ENCODE measurements at places on chromosomes 16 and 17.

DNA sequence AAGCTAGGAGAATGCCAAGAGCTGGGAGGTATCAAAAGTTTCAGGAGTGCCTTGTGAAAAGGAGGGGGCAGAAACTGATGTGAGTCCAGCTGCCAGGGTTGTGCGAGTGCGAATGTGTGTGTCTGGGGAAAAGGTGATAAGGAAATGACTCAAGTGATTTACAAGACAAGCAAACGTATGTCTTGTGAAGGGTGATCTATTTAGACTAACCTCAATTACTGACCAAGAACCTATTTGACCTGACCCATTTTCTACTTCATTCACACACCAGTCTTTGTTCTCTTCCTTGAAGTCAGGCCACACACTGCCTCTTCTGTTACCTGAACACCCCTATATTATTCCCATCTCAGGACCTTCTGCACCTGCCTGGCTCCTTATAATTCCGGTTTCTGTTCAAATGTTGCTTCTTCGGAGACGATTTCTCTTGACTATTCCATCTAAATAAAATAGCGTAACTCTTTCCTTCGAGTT, 1.0 kb downstream of the GDE1 start:
- DNase-seq = no peak
- H3K27ac ChIP-seq = peak overlapping the region; percentile 95
- H3K27me3 ChIP-seq = no peaks in the 10 kb centered on the region
- peaks cover 45% of the 10 kb centered on the region for H3K4me1 ChIP-seq
- H3K4me3 ChIP-seq = peak overlapping the region; percentile 92

- no peak overlapping the region for H3K4me3 ChIP-seq
- peaks cover 3% of the 10 kb centered on the region for H3K4me1 ChIP-seq
- H3K27ac ChIP-seq = no peak overlapping the region
- peaks cover 3% of the 10 kb centered on the region for H3K36me3 ChIP-seq
- peaks cover 54% of the 10 kb centered on the region for H3K27me3 ChIP-seq
Measured at GRCh38 chr16:88636488-88637265, 1.7 kb upstream of the IL17C start.

- H3K4me3 ChIP-seq = no peak overlapping the region
- no peaks in the 10 kb centered on the region for H3K4me1 ChIP-seq
- no peak for DNase-seq
- no peak overlapping the region for H3K27ac ChIP-seq
- peaks cover 18% of the 10 kb centered on the region for H3K36me3 ChIP-seq
Measured at GRCh38 chr16:1812732-1813163, 13.9 kb downstream of the HAGH start.

DNA sequence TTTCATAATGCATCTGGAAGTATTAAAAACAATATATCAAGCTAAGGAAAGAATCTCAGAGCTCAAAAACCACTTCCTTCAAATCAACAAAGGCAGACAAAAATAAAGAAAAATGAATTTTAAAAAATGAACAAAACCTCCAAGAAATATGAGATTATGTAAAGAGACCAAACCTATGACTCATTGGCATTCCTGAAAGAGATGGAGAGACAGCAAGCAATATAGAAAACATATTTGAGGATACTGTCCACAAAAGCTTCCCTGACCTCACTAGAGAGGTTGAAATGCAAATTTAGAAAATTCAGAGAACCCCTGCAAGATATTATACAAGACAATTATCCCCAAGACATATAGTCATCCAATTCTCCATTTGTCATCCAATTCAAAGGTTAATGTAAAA, 311.3 kb upstream of the SOX9 start:
- H3K27ac ChIP-seq = no peak overlapping the region
- H3K4me1 ChIP-seq = no peaks in the 10 kb centered on the region
- H3K27me3 ChIP-seq = no peaks in the 10 kb centered on the region
- no peak overlapping the region for H3K4me3 ChIP-seq
- no peaks in the 10 kb centered on the region for H3K36me3 ChIP-seq

DNA sequence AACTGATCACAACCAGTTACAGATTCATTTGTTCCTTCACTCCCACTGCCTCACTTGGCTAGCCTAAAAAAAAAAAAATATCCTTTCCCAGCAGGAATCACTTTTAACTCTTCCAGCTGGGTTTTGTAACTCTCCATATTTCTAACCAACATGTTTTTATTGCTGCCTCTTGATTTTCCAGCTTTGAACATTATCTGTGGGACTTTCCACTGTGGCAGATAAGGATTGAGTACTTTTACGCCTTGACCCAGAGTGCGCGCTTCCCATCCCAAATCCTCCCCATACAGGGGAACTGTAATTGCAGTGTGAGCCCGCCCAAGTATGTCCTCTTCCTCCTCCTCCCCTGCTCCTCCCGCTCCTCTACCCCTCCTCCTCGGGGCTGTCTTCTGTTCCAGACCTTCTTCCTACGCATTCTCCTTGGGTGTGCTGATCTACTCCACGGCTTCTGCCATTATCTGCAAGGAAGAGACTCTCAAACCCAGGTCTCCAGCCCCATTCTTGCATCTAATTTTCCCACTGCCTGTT, 43.4 kb downstream of the CYB5D2 start:
- H3K4me1 ChIP-seq = peaks cover 17% of the 10 kb centered on the region
- H3K4me3 ChIP-seq = no peak overlapping the region
- no peak for DNase-seq
- H3K27ac ChIP-seq = peak overlapping the region; percentile 87

GRCh38 chr16:85902366-85903155, 3.6 kb downstream of the IRF8 start:
- peaks cover 14% of the 10 kb centered on the region for H3K4me1 ChIP-seq
- no peak overlapping the region for H3K27ac ChIP-seq
- peaks cover 16% of the 10 kb centered on the region for H3K36me3 ChIP-seq
- H3K4me3 ChIP-seq = no peak overlapping the region
- H3K27me3 ChIP-seq = peaks cover 35% of the 10 kb centered on the region
- DNase-seq = no peak

DNA sequence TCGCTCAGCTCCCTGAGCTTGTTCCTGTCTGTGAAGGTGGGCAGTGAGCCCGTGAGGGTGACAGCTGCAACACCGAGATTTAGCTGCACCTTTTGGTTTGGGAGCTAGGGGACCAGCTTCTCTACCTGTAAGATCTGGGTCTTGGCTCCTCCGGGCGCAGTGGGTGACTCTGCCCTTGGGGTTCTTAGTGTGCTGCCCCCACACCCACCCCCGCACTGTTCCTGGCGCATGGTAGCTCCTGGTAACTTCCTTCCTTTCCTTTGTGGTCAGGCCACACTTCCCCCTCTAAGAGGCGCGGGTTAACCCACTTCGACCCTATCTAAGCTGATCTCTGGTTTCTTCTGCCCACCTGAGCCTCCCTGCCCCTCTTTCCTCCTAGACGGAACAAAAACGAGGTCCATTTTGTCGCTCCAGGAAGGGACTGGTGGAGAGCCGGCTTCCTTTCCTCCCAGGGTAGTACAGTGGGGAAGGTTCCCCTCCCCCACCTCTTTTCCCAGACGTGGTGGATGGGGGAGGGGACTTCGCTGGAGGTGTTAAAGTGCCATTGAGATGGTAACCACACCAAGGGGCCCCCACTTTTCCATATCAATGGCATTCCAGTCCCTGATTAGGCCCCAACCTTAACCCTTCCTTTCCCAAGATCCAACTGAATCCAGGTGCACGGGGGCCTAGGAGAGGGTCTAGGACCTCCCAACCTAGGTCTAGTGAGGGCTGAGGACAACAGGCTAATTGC, 4.6 kb upstream of the CLDN9 start:
- H3K4me3 ChIP-seq = peak overlapping the region; percentile 10
- peaks cover 61% of the 10 kb centered on the region for H3K4me1 ChIP-seq
- DNase-seq = no peak
- H3K27me3 ChIP-seq = peaks cover 58% of the 10 kb centered on the region
- H3K27ac ChIP-seq = peak overlapping the region; percentile 94

DNA sequence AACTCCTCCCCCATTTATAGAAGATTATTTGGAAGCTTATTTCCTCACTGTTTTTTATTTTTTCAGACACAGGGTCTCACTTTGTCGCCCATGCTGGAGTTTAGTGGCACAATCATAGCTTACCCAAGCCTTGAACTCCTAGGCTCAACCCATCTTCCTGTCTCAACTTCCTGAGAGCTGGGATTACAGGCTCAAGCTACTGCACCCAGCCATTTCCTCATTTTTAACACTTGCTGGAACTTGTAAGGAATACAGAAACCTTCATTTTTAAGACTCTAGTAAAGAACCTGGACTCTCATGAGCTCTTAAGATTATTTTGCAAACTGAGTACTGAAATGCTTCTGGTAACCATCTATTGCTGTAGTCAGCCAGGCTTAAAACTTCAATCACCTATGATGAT, 29.9 kb downstream of the KANSL1 start:
- no peaks in the 10 kb centered on the region for H3K27me3 ChIP-seq
- H3K36me3 ChIP-seq = peaks cover 10% of the 10 kb centered on the region
- no peak for DNase-seq
- peaks cover 52% of the 10 kb centered on the region for H3K4me1 ChIP-seq

DNA sequence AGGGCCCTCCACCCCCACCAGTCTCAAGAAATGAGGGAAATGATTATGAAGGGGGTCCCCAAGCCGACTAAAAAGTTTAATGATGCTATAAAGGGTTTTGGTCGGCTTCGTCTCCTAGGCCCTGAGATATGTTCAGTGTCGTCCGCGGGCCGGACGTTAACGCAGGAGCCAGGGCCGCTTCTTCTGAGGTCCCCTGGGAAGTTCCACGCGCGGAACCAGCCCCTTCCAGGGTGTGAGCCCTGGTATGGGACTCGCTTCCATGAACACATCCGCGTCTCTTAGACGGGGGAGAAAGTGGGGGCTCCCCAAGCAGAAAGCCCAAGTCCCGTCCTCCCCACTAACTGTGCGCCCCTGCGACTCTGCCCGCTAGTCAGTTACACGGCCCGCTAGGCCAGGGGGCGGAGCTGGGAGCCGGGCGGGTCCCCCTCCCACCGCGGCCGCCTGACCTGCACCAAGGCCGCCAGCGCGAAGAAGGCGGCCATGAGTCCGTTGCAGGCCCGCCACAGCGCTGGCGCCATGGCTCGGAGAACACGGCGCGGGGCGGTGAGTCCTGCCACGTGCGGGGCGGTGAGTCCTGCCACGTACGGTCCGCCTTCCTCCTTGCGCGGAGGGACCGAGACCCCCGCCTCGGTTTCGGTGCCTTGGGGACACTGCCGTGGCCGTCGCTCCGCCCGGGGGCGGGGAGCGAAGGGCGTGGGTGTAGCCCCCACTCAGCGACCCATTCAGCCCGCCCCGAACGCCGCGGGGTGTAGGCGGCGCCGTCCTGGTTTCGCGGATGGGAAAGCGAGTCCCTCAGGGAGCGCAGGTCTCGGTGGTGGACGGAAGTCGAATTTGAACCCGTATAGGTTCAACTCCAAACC, at the start of gene TMEM220:
Gene TMEM220 (minus strand): TSS at position 690 of the 860 bp plus-strand sequence. CDS start 172 bp downstream, at position 518.
- H3K4me3 ChIP-seq = peak within 1 kb of the TSS; percentile 90
- H3K4me1 ChIP-seq = peaks cover 10% of the 10 kb centered on the region
- peak within 1 kb of the TSS; percentile 95 for H3K27ac ChIP-seq
- H3K36me3 ChIP-seq = peaks cover 5% of the 10 kb centered on the region

DNA sequence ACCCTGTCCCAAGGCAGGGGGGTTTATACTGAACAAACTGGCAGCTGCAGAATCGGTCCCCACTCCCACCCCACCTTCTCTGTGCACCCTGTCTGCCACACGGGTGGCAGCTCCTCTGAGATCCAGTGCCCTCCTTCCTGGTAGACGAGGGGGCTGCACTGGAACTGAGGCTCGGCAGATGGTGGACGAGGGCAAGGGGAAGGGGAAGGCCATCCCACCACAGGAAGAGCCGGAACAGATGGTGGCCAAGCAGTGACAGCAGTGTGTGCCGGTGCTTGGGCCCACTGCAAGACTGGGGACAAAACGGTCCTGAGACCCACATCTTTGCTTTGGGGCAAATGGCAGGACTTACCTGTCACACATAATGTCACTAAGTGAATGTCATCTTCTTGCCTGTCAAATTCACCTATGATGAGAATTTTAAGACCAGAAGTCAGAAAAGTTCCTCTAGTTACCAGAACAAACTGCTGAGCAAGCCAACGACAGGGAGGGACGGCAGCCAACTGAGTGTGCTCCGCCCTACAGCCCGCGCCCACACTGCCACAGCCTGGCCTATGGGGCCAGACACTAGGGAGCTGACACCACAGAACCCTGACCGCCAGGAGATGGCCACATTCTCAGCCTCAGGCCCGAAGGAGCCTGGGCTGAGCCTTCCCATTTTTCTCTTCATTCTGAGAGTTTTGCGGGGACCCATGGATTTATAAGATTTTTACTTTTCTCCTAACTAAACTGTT, 14.4 kb downstream of the NTAN1 start:
- H3K27me3 ChIP-seq = no peaks in the 10 kb centered on the region
- no peaks in the 10 kb centered on the region for H3K4me1 ChIP-seq
- DNase-seq = no peak
- H3K36me3 ChIP-seq = peaks cover 41% of the 10 kb centered on the region
- peak overlapping the region; percentile 1 for H3K27ac ChIP-seq

GRCh38 chr16:26712876-26713275, 353.9 kb upstream of the C16orf82 start:
- H3K27me3 ChIP-seq = peaks cover 6% of the 10 kb centered on the region
- no peaks in the 10 kb centered on the region for H3K36me3 ChIP-seq
- peak overlapping the region; percentile 50 for H3K27ac ChIP-seq
- no peak overlapping the region for H3K4me3 ChIP-seq
- DNase-seq = no peak

- DNase-seq = no peak
- H3K36me3 ChIP-seq = peaks cover 14% of the 10 kb centered on the region
- H3K27me3 ChIP-seq = no peaks in the 10 kb centered on the region
- H3K4me1 ChIP-seq = no peaks in the 10 kb centered on the region
Measured at GRCh38 chr17:30415491-30415890, 36.8 kb downstream of the CPD start.

DNA sequence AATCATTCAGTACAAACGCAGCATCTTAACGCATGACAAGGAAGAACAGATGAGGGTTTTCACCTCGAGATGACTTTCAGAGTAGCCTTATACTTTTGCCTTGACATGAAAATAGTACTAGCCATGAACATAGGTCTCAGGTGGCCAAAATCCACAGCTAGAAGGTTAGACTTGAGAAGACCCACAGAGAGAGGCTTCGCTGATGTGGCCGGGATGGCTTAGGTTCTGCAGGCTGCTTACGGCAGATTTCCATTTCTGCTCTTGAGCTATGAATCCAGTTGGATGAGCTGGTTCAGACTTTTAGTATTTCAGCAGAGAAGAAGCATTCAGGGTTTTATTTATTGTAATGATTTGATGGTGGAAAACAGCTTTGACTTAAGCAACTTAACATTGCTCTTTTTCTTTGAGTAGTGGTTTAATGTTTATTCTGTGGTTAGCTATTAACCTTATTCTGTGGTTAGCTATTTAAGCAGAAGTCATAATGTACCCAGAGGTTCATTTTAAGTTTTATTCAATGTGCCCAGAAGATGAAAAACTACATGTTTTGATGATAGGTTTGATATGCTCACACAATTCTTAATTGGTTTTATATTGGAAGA, 7.6 kb downstream of the KRT24 start:
- no peak for DNase-seq
- H3K4me1 ChIP-seq = peaks cover 43% of the 10 kb centered on the region
- peak overlapping the region; percentile 32 for H3K27ac ChIP-seq
- H3K36me3 ChIP-seq = no peaks in the 10 kb centered on the region
- H3K27me3 ChIP-seq = peaks cover 2% of the 10 kb centered on the region

DNA sequence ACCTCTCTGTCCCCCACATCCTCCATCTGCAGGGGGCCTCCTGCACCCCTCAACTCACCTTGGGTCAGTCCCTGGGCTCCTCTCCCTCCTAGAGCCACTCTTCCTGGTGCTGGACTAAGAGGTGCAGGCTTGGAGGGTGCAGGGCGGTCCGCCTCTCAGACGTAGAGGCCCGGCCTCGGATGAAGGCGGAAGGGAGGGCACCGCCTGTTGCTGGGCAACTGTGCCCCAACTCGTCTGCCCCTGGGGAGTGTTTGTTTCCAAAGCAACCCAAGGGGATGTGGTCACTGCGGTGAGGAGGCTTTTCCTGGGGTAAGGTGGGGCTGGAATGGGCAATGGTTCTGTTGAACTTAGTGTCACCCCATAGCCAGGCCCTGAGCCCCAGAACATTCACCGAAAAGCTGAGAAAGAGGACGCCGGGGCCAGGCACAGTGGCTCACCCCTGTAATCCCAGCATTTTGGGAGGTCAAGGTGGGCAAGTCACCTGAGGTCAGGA, at the start of gene C16orf54:
Gene C16orf54 (minus strand): TSS at position 138 of the 493 bp plus-strand sequence. CDS start 1,039 bp downstream, outside the sequence.
- H3K27me3 ChIP-seq = no peaks in the 10 kb centered on the region
- no peak for DNase-seq
- no peak within 1 kb of the TSS for H3K27ac ChIP-seq
- peaks cover 2% of the 10 kb centered on the region for H3K4me1 ChIP-seq

All from mesothelial cell of epicardium (in vitro differentiated cells).